ENCODE measurements at places on chromosomes 16 and 17.
A peak's percentile ranks its signal among the peaks of the same experiment; 100 is the strongest.

DNA sequence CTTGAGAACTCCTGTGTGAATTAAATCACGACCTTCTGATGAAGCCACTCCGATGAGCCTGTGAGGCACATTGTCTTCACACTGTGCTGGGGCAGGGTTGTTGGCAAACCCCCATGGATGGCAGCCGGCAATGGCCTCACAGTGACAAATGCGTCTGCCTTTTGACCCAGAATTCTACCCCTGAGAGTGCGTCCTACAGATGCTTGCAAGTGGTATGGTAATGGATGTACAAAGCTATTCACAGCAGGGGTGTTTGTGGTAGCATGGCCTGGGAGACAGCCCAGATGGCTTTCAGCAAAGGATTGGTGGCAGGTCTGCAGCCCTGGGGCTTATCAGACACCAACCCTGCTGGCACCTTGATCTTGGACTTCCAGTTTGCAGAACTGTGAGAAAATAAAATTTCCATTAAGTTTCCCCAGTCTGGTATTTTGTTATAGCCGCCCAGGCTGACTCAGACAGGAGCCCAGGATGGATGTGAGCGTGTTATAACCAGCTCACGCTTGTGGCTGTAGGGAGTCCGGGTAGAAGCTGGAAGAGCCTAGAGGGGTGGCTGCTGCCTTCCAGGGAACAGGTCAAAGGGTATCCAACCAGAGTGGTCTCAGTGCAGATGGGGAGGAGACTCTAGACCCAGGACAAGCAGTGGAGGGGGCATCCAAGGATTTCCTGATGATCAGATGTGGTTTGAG lies 10.1 kb downstream of the AFMID start:
- no peak for DNase-seq

DNA sequence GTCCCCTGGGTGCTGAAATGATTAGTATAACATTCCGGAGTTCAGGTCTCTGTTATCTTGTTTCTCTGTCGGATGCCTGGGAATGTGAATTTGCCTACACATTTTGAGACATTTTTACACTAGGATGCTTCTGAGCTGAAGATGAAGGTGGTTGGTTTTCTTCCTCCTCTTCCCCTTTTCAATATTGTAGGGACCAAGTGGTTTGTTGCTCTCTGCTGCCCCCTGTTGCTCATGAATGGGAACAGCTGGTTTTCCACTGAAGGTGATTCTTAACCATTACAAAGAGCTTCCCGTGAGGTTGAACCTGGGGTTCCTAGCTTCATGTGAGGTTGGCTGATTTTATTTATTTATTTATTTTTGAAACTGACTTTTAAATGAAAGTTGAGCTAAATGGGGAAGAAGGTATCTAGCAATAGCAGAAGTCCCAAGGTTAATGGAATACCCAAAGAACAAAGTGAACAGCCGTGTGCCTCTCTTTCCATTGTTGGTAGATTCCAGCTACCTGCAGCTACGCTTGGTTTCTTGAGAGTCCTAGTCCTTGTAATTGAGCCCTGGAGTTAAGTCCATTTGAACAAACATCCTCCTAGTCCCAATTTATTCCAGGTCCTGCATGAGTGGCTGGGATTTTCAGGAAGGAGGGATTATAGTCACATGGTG lies 983.9 kb upstream of the EEF2KMT start:
- DNase-seq: peak; percentile 74

DNA sequence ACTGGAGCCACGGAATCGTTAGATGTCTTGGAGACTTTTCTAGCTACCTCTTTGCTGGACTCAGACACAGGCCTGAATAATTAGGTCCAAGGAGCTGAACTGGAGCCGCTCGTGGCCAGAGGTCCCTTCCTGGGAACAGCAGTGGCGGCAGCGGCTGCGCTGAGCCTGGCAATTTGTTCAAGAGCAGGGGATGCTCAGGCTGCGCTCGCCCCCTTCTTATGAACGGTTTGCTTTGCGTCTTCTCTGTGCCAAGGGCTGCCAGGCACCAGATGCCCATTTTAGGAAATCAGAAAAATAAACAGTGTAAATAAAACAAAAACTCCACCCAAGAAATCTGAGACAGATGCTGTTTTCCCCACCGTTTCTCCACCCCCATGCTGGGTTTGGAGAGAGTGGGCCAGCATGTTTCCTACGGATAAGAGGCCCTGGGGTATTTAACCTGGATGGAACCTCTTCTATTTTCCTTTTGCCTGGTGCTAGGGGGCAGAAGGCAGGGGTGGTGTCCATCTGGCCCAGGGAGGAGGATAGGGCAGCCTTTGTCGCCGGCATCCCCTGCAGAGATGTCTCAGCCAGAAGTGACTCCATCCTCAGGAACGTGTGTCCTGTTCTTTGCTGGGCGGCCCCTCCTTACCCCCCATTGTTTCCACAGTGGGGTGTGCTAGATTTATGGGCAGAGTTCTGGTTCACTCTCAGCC lies 163.4 kb downstream of the SEC14L1 start:
- DNase-seq: no peak

DNA sequence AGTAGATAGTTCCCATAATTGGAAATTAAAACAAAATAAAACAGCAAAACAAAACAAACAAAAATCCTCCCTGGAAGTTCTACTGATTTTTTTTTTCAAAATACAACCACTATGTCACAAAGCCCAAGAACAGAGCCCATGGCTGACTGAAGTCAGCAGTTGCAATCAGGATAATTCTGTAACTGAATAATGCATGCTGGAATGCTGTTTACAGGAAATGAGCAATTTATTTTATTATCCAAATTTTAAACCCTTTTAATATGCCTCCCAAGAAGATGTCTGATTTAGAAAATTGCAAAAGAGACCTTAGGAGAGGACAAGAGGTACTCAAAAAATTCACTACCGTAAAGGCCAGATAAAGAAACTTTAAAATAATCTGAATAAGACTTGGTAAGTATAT lies 578.2 kb downstream of the TOX3 start:
- DNase-seq: no peak

DNA sequence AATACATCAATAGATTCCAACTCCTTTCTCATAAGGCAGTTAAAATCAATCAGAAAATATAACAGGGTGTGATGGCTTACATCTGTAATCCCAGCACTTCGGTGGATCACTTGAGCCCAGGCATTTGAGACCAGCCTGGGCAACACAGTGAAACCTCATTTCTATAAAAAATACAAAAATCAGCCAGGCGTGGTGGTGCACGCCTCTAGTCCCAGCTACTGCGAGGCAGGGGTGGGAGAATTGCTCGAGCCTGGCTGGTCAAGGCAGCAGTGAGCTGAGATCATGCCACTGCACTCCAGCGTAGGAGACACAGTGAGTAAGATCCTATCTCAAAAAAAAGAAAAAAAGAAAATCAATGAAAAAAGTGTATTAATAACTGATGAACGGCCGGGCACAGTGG lies 258.6 kb downstream of the NTN1 start:
- DNase-seq: no peak

DNA sequence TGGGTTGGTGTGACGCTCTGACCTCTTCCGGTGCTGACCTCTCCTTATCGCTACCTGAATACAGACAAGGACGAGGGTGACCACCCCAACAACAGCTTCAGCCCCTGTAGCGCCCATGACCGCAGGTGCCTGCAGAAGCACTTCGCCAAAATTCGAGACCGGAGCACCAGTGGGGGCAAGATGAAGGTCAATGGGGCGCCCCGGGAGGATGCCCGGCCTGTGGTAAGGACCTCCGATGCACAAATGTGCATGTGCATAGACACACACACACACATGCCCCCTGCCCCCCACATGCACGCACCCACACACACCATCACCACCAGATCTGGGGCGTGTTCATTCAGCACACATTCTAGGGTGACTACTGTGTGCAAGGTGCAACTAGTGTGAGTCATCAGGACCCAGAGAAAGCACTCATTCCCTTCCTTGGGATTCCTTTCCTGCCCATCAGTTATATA lies 9.7 kb downstream of the IGFBP4 start:
- no peak for DNase-seq

DNA sequence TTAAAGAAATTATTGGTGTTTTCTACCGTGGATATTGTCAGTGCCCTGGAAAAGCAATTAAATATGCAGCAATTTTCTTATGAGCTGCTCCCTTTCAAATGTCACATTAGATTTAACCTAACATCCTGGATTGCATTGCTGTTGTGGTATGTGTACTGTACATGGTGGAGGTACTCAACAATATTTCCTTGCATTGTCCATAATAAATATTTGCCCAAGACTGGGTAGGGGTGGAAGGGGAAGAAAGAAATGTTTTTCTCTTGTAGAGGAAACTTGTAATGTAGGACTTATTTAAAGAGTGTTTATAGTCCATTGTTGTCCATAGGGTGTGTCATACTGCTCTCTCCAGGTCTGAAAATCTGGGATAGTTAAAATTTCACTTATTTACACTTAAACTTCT lies 346.2 kb upstream of the TBX2 start:
- DNase-seq: no peak

- no peak for DNase-seq
These were observed 263.4 kb downstream of the BCAS3 start for GRCh38 chr17:60941028-60941427.

DNA sequence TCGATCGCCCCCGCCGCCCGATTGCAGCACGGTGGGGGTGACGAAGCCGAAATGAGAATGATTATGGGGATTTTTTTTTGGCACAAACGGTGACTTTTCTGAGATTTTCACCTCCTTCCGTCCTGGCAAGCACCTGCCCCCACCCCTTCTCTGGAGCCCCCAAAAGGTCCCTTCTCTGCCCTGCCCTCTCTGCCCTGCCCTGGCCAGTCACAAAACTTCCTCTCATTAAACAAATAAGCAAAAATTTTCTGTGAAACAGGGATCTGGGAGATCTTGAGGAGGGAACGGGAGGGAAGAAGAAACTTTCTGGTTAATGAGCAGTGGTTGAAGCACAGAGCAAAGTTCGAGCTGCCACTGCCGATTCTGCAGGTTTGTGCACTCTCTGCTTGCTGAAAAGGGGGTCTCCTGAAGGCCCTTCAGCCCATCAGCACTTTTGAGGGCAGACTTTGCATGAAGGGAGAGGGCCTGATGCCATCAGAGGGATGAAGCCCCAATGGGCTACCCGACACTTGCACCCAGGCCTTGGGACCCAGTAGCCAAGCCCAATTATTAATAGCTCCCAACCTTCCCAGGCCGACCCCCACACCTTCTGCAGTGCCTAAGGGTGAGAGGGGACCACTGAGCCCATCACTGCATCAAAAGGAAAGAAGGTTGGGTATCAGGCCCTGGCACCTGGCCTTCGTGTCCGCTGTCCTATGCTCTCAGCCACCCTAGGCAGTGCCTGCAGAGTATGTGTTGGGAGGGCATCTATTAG lies 1.0 kb upstream of the HOXB8 start:
- no peak for DNase-seq

DNA sequence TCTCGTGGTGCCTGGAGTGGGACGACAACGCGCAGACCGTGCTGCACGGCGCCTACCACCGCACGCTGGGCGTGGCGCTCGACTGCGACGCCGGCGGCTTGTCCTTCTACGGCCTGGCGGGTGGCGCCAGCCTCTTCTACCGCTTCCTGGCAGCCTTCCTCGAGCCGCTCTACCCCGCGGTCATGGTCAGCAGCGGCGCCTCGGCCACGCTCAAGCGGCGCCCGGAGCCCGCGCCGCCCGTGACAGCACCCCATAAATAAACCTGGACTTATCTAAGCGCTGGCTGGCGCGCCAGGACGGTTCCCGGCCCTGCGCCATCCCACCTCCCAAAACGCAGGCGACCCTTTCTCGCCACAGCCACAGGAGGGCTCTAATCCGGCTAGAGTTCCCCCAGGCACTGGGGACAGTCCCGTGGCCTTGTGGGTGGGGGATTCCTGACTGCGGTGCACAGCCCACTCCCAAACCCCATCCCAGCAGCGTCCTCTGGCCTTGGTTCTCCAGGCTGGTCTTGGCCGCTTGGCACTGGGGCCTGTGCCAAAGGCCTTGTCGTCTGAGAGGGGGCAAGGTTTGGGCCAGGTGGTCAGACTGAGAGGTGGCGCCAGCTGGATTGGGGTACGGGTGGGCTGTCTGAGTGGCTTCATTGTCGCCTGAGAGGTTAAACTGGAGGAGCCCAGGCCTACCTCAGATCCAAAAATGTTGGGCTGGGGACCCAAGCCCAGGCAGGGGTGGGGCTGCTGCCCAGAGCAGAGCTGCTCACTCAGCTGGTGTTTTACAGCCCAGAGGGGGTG lies 10.1 kb upstream of the SLC16A5 start:
- DNase-seq: no peak

- DNase-seq: peak; percentile 85
These were observed 75.0 kb downstream of the SPAG9 start for GRCh38 chr17:51045621-51046020.

DNA sequence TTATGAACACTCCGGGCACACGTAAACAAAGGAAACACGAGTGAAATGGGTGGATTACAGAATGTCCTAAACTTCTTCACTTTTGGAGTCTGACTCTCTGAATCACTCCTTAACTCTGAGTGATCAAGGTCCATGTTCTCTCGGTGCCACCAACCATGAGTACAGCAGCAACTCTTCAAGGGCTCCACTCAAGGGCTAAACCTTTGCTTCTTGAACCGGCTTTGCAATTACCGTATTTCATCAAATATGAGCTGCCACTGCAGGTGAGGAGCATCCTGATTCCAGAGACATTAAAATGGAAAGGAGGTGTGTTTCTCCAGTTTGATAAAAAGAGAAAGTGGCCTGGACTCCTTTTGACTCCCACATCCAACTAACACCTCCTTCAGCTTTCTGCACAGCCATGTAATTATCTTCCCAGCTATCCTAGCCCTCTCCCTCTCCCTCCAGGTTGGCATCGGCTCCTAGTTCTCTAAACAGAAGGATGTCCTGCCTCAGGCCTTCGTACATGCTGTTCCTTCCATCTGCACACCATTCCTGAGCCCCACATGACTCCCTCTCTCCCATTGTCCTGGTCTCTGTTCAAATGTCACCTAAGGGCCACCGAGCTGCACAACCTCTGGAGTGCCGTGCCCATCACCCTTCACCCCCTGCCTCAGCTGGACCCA lies 61.4 kb downstream of the ZDHHC7 start:
- DNase-seq: no peak

GRCh38 chr17:17412326-17412725 lies 64.5 kb upstream of the MED9 start:
- no peak for DNase-seq

- peak; percentile 82 for DNase-seq
These were observed 96.4 kb upstream of the SHISA6 start for GRCh38 chr17:11144358-11145233.

- peak; percentile 42 for DNase-seq
These were observed 81.3 kb downstream of the GSG1L start for GRCh38 chr16:27982184-27982583.

- DNase-seq: no peak
These were observed 678 bp downstream of the EXOC7 start for GRCh38 chr17:76102944-76103273.

DNA sequence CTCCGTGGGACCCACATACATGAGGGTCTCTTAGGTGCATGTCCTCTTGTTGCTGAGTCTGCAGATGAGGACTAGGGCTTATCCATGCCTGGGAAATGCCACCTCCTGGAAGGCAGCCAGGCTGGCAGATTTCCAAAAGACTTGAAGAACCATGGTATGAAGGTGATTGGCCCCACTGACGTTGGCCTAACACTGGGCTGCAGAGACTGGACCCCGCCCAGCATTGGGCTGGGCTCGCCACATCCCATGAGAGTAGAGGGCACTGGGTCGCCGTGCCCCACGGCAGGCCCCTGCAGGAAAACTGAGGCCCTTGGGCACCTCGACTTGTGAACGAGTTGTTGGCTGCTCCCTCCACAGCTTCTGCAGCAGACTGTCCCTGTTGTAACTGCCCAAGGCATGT lies 38.2 kb upstream of the IL21R start:
- DNase-seq: no peak

Measured in NCI-H82 (cell line).